ENCODE measurements at places on chromosomes 1 and 21. TPM values are rescaled to one million over a fixed set of nuclear protein-coding genes. Genes with fewer than 3 reads are reported as not detected.

The PAFAH2 gene
- polyA plus RNA-seq, result 12.3 TPM

The ANKRD35 gene
- polyA plus RNA-seq, result 5.5 TPM

The OR2T2 gene
- polyA plus RNA-seq, result not detected

The TNFAIP8L2 gene
- 2.8 TPM for polyA plus RNA-seq

The SH3D21 gene
- 18.4 TPM for polyA plus RNA-seq

The EFNA3 gene
- polyA plus RNA-seq, result 5.4 TPM

The RGSL1 gene
- not detected for polyA plus RNA-seq

The UBL4B gene
- not detected for polyA plus RNA-seq

The LCE1E gene
- not detected for polyA plus RNA-seq

The SLC30A2 gene
- polyA plus RNA-seq, result 0.49 TPM

The SLC1A7 gene
- polyA plus RNA-seq, result 0.68 TPM

The RBM11 gene
- 5.0 TPM for polyA plus RNA-seq

The ZNF593 gene
- polyA plus RNA-seq, result 23.0 TPM

The KRTAP19-1 gene
- not detected for polyA plus RNA-seq

The DEDD gene
- polyA plus RNA-seq, result 50.3 TPM

The MIGA1 gene
- polyA plus RNA-seq, result 11.3 TPM

The PCSK9 gene
- polyA plus RNA-seq, result 0.66 TPM
